Mammary epithelial cell (primary cell): ENCODE measurements at places on chromosomes 13 and 19. TPM values are rescaled to one million over a fixed set of nuclear protein-coding genes. Genes with fewer than 3 reads are reported as not detected.
A peak's percentile ranks its signal among the peaks of the same experiment; 100 is the strongest.

DNA sequence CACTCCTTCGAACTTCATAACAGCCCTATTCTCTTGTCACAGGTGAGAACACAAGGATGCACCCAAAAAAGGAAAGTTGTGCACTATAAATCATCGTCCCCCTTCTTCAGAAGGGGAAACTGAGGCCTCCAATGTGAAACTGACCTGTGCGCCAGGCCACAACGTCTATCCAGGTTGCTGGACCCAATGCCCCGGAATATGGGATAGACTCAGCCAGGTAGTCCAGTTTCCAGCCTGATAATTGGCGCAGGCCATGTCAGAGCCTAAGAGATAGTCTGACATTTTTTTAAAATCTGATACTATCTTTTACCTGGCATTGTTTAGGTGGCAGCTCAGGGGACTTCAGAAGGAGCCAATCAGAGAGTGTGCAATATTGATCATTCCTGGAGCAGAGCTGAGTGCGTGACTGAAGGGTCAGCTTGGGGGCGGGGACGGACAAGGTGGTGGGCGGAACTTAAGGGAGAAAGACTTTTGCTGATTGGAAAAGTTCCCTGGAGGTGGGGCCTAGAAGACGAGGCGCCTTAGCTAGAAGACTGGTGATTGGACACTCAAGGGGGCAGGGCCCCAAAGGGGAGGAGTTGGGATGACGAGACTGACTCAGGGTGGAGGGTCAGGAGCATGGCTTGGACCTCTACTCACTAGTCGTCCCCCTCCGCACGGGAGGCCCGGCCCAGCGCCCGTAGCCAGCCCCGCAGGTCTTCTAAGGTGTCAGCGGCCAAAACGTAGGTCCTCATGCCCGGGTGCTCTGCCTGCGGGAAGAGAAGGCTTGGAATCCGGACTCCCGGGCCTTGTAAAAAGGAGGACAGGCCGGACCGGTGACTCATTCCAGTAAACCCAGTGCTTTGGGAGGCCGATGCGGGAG is 8.5 kb downstream of the PLEKHA4 start:
- no peak for DNase-seq

DNA sequence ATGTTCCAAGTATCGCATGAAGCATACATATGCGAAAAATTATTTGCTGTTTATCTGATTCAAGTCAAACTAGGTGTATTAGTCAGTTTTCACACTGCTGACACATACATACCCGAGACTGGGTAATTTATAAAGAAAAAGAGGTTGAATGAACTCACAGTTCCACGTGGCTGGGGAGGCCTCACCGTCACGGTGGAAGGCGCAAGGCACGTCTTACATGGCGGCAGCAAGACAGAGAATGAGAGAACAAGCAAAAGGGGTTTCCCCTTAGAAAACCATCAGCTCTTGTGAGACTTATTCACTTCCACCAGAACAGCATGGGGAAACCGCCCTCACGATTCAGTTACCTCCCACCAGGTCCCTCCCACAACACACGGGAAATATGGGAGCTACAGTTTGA is 13.0 kb upstream of the PROZ start:
- DNase-seq: no peak

DNA sequence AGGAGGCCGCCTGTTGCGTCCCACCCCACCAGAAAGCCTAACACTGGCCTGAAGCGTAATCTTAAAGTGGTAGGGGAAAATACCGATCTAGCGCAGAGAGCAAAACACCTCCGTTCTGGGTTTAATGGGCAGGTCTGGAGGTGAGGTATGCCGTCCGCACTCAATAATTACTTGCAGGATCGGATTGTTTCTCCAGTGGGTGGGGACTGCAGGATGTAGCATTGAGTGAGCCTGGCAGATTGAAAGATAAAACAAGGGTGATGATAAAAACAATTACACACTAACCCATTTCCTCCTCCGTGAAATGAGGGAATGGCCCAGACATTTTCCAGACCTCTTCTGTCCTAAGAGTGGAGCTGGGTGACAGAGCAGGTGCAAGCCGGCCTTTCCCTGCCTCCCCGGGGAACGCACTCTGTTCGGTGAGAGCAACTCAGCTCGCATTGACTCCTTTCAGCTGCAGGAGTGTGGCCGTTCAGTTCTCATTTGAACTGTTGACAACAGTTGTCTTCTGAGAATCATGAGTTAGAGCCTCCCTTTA is 110.2 kb upstream of the DOCK9 start:
- no peak for DNase-seq

DNA sequence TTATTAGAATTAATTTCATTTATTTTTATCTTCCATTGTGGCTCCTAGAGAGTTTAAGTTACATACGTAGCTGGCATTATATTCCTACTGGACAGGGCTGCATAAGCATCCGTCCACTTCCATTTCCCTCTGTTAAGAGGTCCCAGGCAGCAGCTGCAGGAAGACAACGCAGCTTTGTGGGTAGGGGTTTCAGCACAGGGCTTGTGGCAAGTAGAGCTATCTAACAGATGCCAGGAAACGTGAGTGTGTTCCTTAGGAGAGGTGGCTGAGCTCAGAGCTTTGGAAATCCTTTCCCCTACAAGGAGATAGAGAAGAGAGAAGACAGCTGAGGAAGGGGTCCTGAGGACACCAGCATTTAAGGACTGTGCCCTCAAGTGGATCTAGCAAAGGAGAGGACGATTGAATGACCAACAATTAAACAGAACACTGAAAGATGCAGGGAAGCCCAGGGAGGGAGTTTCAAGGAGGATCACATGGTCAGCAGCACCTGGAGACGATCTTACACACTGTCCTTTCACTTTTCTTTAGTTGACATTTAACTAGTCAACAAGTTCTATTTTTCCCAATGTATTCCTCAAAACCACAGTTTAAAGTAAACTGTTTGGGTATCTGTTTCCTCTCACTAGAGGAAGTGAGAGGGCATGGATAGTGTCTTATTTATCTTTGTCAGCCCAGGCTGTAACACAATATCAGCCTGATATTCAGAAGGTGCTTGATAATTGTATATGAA is 2.3 kb upstream of the N4BP2L1 start:
- no peak for DNase-seq

GRCh38 chr19:55172741-55173140 is 6.3 kb upstream of the DNAAF3 start:
- DNase-seq: peak; percentile 36

DNA sequence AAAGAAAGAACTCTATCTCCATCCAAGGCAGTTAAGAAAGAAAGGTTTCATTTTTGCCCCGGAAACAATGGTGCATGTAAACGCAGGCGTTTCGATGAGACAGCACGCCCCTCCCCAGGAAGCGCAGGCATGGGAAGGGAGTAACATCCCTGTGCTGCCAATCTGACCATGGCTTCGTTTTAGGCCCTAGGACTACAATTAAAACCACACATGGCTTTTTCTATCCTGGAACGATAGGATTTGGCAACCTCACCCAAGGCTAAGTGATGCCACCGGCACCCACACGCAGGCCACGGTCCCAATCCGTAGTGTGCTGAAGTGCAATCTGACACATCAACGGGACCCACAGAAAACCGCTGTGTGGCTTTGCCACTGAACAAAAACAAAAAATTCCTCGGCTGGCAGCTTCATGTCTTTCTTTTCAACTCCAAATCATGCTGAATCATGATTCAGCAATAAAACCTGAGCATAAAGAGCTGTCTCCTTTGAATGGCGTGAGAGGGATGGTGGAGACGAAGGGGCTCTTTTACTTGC is 24.2 kb downstream of the RANBP3 start:
- DNase-seq: peak; percentile 41

DNA sequence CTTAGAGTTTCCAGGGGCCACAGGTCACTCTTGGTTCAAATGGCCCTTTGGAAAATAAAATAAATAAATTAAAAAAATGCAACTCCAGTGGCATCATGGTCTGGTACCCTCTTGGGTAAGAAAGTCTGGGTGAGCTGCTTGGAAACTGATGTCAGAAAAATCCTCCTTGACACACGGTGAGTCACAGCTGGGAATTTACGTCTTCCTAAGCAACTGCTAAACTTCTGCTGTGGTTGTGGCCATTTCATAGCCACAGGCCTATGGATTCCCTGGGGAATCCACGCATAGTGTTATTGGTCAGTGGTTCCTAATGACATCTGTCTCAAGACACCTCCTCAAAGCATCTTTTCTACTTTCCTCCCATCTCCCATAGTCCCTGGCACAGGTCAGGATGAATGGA is 220.8 kb downstream of the COG6 start:
- DNase-seq: peak; percentile 91

DNA sequence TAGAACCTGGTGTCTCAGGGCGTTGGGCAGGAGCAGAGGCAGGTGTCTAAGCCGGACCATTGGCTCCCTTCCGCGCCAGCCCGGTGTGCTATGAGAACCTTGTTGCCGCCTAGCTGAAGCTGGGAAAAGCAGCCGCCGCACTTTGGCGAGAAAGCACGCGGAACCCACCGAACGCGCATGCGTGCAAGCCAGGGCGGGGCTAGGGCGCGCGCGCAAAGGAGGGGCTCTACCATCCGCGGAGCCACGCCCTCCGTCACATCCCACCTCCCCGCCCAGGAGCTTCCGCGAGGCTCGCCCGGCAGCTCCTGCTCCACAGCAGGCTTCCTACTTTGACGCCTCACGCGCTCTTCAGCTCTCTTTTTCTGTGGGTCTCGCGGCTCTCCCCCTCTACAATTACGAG is 51.3 kb downstream of the WDR87 start:
- DNase-seq: peak; percentile 45

- DNase-seq: no peak
Measured at GRCh38 chr19:3368441-3368795, 2.0 kb downstream of the NFIC start.

- DNase-seq: no peak
Measured at GRCh38 chr19:35752746-35753350, 4.0 kb downstream of the HSPB6 start.

Gene ZNF580
- 7.5 TPM for total RNA-seq

Gene COL4A1
- 23.8 and 40.9 TPM in 2 replicates for total RNA-seq

Gene SMAD9
- total RNA-seq: 0.37 and 1.2 TPM in 2 replicates

Gene PSG3
- total RNA-seq: not detected in 2 replicates
